Suppressor macrophage treated with lipopolysaccharide for 1 hour (primary cell): ENCODE measurements at places on chromosomes 2 and 18.

GRCh38 chr18:49548229-49548636 is 13.6 kb upstream of the LIPG start:
- DNase-seq, result no peak

GRCh38 chr2:124001696-124002430 is 23.2 kb upstream of the CNTNAP5 start:
- no peak for DNase-seq

DNA sequence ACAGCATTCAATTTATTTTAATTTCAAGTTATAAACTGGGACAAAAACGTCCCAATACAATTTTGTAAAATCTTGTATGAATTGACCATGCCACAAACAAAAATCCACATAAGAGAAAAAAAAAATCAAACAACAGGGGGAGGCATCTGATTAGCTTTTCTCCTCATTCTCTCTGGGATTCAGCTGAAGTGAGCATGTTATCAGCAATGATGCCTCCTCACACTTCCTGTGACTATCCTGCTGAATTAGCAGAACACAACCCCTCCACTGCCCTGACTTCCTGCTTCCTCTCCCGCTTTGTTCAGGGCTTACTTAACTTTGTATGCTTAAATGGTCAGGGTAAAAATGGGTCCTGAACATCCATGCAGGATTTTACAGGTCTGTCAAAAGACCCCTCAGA is 132.2 kb upstream of the ITGB6 start:
- DNase-seq, result peak; percentile 77

GRCh38 chr18:43422518-43422917 is 145.2 kb upstream of the SYT4 start:
- no peak for DNase-seq

GRCh38 chr18:55550471-55550870 is 37.5 kb downstream of the TCF4 start:
- DNase-seq, result no peak

- no peak for DNase-seq
Measured at GRCh38 chr18:68948622-68949021, 150.7 kb downstream of the CCDC102B start.

DNA sequence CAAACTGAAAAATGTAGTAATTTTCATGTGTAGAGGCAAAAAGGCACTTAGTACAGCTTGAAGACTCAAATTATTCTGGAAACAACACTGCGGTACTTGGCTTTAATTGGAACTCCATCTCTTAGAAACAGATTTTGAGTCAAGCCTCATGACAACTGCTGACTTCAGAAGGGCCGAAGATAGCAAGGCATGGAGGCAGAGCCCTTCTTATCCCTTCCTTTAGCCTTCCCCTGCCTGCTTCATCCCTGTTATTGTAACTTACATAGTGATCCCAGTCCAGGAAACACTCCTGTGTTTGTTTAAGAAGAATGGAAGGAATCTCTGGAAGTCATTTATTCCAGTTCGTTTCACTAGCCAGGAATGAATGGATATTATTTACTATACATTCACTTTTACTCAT is 110.9 kb upstream of the FAM98A start:
- no peak for DNase-seq

- no peak for DNase-seq
Measured at GRCh38 chr18:12943215-12943614, 4.6 kb upstream of the SEH1L start.

DNA sequence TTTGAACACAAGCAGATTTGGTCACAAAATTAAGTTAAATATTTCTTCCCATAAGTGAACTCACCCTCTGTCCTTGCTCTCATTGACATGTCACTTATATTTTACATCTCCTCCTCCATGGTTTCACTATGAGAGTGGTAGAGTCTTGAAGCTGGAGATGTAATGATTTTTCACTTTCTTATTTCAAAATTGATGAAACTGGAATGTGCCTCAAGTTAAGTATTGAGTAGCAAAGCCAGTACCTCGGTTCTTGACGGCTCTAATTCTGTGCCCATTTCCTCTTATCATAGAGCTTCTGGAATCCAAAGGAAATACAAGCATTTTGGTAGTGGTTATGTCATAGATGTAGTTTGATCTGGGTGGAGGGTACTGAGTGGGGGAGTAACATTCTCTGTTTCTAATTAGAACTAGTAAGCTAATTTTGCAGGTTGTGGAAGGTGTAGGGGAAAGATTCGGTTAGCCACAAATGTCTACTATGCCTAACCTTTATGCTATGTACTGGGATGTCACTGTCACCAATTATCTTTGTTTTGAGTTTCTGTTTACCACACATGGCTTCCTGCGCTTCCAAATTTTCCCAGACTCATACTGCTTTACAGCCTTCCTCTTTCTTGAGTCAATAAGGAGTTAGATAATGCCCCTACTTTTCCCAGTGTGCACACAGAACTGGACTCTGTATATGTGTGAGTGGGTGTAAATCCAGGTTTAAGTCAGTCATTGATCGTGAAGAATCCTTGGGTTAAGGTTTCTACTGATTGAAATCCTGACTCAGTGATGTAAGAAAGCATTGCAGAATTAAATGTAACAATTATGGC is 96.8 kb downstream of the DIS3L2 start:
- no peak for DNase-seq

DNA sequence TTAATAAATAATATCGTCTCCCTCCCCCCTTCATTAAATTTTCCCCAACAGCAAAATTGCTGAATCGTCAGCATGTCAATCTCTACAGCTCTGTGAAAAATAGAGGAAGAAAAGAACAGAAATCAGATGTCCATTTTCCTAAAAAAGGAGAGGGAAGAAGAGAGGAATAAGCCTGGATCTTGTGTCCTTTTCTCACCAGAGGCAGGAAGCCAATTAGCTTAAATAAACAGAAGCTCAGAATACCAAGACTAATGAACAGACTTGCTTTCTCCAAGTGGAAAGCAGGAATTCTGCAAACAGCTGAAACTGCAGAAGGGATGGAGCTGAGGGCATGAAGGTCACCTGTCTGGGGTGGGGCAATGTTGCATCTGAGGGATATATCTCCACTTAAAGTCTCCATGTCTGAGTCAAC is 265.7 kb downstream of the CCDC85A start:
- DNase-seq, result no peak

- no peak for DNase-seq
Measured at GRCh38 chr2:145323512-145323911, 803.6 kb upstream of the ZEB2 start.

GRCh38 chr18:6284761-6285160 is 129.9 kb downstream of the L3MBTL4 start:
- no peak for DNase-seq

GRCh38 chr2:27751377-27751776 is 20.1 kb upstream of the MRPL33 start:
- DNase-seq, result no peak

- no peak for DNase-seq
Measured at GRCh38 chr2:230319211-230319862, 7.7 kb upstream of the SP140L start.

DNA sequence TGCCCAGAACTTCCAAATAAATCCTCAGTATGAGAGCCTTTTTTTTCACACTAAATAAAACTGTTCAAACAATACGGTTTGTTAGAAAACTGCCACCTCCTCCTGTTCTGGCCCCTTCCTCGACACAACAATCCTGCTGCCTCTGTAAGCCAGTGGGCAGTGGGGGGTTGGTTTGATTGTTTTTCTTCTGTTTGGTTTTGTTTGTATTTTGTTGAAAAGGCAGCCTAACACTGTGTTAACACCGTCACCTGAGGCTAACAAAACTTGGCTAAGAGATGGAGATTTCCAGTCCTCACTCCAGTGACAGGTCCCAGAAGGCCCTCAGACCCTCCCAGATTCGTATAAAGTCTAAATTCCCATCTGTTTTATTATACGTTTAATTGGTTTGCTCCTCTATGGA is 402.1 kb downstream of the ZNF521 start:
- no peak for DNase-seq

DNA sequence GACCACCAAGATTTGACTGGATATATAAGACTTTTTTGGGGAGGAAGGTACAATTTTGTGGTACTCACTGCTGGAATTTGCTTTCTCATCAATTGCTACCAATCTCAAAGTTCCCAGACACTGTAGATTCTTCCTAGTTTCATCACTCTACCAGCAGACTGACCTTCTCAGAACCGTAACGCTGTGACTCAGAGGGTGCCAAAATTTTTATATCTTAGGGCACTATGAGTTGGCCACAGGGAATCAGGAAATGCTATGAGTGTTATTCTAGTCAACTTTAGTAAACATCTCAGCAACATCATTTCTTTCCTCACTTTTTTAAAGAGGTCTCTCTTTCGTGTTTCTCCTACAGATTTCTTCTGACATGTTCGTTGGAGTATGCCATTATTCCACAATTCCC is 499.0 kb downstream of the TMX3 start:
- DNase-seq, result no peak

- DNase-seq, result no peak
Measured at GRCh38 chr2:188527141-188527540, 235.5 kb downstream of the GULP1 start.

DNA sequence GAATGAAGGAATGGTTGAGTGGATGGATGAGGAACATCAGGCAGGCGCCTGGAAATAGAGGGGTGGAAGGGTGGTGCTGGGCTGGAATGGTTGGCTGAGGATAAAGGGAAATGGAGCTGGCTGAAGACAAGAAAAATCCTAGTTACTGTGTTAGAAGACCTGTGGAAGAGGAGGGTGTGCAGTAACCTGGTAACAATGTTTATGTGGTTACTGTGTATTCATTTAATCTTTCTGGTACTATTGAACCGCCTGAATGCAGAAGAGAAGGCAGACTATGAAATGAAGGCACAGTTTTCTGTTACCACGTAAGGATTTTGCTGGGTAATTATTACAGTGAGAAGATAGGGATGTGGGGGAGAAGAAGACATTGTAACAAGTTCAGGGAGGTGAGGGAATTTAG is 110.3 kb upstream of the MGAT5 start:
- DNase-seq, result no peak

GRCh38 chr18:45910405-45911023 is 56.6 kb downstream of the EPG5 start:
- DNase-seq, result peak; percentile 52

GRCh38 chr18:48922226-48922800 is 28.5 kb downstream of the SMAD7 start:
- DNase-seq, result no peak

- no peak for DNase-seq
Measured at GRCh38 chr2:46181306-46181705, 115.9 kb upstream of the EPAS1 start.

DNA sequence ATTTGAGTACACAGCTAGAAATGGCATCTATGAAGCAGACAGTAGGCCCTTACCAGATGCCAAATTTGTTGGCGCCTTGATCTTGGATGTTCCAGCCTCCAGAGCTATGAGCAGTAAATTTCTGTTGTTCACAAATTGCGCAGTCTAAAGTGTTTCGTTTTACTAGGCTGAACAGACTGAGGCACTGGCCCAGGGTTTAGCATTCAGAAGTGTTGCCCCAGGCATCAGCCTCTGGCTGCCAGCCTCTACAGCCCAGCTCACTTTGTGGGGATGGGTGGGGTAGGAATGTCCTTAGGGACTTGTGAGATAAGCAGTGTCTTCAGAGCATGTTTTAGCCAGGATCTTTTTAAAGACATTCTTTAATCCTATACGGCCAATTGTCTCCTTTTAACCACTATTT is 51.5 kb upstream of the MGAT5 start:
- no peak for DNase-seq

- DNase-seq, result no peak
Measured at GRCh38 chr2:190841707-190842505, 38.7 kb upstream of the GLS start.
